ENCODE measurements at places on chromosomes 1 and 21.

DNA sequence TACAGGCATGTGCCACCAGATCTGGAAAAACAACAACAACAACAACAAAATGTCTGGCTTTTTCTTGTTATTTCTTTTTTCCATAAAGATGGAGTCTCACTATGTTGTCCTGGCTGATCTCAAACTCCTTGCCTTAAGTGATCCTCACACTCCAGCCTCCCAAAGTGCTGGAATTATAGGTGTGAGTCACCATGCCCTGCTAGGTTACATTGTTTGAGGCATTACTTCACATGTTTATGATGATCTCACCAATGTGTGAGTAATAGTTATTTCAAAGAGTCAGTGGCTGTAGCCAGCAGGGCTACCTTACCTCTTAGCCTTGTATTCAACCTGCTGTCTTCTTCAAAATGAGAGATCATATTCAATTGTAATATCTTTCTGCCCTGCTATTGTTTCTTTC lies 445.7 kb downstream of the AMY1C start:
- DNase-seq: no peak

GRCh38 chr1:170307426-170307825 lies 161.7 kb downstream of the NTMT2 start:
- DNase-seq: no peak

DNA sequence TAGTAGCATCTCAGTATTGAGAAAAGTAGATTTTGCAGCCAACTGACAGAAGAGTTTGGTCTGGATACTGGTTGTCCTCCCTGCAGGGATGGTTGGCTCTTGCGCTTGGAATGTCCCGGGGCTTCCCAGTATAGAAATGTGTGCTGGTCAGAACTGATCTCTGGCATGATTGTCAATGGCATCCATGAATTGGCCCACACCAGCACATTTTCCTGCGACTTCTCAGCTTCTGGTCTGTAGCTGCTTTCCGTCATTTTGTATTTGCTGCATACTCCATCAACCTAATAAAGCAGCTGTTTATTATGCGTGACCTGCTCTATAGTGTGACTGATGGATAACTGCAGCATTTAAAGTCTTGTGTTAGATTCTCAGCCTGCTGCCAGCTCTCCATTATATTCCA lies 203.7 kb downstream of the S1PR1 start:
- no peak for DNase-seq

DNA sequence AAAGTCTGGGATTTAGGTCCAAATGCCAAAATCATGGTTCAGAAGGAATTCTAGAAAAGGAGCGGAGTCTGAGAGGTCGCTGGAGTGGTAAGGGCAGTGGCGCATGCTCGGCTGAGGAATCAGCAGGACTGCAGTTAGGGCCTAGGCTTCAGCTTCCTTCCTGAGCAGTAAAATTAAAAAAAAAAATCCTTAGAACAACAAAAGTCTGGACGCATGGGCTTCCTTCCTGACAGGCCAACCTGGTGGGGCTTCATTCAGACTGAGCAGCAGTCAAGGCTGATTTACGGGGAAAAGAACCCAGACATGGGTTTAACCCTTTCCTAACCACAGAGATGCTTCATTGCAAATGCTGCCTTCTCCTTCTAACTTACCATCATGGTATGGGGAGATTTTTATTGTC lies 17.1 kb downstream of the RNF220 start:
- DNase-seq: no peak

GRCh38 chr1:91397605-91398004 lies 7.0 kb downstream of the HFM1 start:
- DNase-seq: no peak

- DNase-seq: no peak
Observed at GRCh38 chr1:74512170-74512915, at the start of gene LRRC53. TSS of gene LRRC53 (minus strand) at chr1:74512611. CDS start at chr1:74483349, 29,262 bp downstream.

DNA sequence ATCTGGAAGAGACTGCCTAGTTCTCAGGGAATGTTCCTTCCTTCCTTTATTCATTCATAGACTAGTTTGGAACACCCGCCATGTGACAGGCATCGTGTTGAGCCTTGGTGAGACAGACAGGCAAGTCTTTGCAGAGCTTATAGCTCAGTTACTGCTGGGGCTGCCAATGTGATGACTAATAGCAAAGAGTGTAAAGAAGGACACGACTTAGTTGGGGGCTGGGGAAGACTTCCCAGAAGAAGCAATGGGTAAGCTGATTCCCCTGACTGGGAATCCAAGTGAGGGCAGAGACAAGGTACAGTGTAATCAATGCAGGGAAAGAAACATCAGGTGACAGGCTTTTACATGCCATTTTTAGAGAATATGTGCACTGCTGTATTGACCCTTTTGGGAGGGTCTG lies 51.2 kb downstream of the TENT5C start:
- DNase-seq: no peak

DNA sequence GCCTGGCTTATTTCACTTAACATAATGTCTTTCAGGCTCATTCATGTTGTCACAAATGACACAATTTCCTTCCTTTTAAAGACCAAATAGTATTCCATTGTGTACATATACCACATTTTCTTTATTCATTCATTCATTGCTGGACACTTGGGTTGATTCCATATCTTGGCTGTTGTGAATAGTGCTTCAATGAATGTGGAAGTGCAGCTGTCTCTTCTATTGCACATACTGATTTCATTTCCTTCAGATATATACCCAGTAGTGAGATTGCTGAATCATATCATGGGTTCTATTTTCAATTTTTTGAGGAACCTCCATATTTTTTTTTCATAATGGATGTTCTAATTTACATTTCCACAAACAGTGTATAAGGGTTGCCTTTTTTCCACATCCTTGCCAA lies 38.6 kb upstream of the WLS start:
- DNase-seq: no peak
